NCI-H1417 treated with DMSO at 0.1 percent for 48 hours (cell line): ENCODE measurements at places on chromosomes 3 and 15.

GRCh38 chr15:87827131-87827530 is 429.4 kb downstream of the NTRK3 start:
- DNase-seq, result no peak

DNA sequence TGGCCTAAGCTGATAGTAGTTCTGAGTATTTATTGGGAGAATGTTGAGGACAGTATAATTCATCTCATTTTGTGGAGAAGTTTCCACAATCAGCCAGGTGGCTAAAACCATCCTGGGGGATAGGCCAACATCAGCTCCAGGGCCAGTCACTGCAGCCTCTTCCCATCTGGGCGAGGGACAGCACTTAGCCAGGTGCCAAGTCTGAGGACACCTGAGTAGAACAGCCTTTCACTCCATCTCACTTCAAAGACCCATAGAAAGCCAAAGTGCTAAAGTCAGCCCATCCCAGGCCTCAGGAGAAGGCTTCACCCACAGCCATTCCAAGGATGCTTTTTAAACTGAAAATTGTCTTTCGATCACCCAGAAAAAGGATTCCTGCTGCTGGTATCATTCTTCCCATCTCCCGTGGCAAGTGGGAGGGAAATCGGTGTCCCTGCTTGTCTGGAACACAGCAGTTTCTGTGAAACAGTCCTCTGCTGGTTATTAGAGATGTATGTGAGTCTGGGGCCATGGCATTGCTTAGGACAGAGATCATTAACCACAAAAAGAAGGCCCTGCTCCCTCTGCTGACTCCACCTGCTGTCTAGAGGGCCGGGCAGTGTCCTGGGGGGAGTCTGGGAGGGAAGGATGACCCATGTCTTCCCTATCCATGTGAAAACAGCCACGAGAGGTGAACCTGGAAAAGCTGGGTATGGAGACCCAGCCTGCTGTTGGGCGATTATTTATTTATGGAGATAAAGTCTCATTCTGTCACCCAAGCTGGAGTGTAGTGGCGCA is 9.6 kb downstream of the CALML4 start:
- no peak for DNase-seq

DNA sequence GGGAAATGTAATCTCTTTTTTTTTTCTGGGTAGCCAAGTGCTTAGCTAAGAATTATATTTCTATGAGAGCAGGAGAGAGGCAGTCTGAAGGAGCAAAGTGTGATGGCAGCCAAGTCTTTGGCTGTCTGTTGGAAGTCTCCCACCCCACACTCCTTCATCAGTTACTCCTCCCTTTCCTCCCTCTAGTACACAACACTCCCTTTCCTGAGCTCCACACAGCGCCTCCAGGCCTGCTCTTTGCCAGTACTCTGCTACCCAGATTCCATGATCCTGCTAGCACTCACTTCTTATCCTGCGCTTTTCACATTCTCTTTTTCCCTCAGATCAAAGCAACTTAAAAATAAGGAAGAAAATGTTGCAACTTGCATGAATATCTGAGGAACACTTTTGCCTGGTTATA is 37.4 kb upstream of the SNRK start:
- no peak for DNase-seq

- DNase-seq, result no peak
Observed at GRCh38 chr3:48595526-48596121, 495 bp upstream of the COL7A1 start.

GRCh38 chr15:35545316-35545823 is 595 bp downstream of the DPH6 start:
- DNase-seq, result peak; percentile 50

DNA sequence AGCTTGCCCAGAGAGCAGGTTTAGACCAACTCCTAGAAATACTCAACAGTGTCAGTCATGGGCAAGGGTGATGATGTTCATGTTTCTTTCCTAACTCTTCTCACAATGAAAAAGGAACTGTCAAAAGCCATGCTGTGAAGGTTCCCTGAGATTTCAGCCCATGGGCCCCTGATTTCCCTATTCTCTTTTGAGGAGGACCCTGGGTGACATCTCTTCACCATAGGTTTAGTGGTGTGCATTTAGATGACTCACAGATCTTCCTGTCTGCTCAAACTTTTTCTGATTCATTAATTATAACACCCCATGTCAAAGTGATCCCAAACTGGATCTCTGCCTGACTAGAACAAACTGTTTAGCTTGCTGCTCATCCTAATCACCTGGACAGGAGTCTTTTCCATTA is 108.0 kb downstream of the BBX start:
- no peak for DNase-seq

- DNase-seq, result no peak
Observed at GRCh38 chr3:141354517-141354916, 13.8 kb upstream of the ZBTB38 start.

DNA sequence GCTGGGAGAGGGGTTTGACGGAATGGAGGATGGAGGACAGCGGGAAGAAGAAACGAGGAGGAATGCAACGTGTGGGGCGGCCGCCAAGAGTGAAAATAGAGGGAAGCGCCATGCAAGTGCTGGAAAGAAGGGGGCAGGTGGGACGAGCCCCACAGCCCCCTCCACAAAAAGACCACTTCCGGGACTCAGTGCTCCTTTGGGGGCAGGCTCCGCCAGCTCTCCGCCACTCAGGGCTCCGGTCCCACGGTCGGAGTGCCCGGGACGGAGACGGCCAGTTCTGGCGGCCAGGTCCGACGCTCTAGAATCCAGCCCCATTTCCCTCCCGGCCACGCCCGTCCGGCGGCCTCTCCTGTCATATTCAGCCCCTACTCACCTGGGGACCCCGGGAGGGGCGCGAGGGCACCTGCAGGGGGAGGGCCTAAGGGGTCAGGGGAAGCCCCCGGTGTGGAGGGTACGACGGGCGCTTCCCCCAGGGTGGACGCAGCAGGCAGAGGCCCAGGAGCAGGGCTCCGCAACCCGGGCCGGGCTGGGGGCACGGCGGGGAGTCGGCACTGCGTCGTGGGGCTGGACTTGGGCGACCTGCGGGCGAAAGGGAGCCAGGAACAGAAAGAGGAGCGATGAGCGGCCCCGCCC is 25.5 kb upstream of the CSPG4 start:
- DNase-seq, result no peak

- no peak for DNase-seq
Observed at GRCh38 chr15:25095179-25095578, 140.4 kb downstream of the SNRPN start.

DNA sequence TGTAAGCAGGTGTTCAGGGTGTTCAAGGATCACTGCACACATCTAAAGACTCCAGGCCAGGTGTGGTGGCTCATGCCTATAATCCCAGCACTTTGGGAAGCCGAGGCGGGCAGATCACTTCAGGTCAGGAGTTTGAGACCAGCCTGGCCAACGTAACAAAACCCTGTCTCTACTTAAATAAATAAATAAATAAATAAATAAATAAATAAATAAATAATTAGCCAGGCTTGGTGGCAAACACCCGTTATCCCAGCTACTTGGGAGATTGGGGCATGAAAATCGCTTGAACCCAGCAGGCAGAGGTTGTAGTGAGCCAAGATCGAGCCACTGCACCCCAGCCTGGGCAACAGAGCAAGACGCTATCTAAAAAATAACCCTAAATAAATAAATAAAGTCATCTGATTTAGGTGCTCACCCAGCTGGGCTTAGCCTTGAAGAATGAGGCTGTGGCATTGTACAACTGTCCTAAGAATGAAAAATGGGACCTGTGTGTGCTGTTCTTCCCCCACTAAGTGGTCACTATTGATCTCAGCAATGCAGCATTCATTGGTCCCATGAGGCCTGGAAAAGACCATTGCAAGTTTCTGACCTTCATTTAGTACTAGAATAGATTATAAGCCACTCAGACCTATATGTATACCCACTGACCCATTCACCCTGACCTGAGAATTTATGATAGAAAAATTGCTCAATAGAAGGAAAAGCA is 82.8 kb upstream of the ABHD17C start:
- DNase-seq, result no peak

DNA sequence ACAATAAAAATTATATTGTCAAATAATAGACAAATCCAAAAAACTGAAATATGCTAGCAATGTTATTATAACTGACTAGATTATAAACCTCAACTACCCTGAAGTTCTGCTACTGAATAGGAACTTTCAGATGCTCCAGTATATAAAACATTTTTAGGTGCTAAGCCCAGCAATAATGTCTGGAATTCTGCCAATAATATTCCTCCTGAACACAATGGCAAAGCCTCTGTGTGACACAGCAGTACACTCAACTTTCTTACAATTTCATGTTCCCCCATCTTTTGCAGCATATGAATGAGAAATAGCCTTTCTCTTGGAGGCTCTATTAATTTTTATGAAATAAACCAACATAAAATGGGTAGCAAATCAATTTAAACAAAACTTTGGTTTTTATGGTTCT is 29.5 kb downstream of the ATOSA start:
- no peak for DNase-seq

- DNase-seq, result no peak
Observed at GRCh38 chr3:32143849-32144757, 37.7 kb downstream of the GPD1L start.

DNA sequence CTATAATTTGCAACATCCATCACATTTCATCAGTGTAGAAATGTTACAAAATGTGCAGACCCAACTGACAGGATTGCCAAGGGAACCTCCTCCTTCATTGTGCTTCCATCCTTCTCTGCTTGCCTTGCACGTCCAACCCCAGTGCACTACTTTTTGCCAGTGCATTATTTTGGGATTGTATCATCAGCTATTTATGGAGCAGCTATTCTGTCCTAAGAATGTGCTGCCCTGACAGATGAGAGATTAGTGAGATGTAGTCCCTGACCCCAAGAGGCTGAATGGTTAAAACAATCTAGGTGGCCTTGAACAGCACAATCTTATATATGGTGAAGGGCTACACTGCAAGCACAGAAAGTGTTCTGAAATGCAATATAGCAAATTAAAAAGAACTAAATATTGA is 935.8 kb downstream of the IGSF11 start:
- no peak for DNase-seq

GRCh38 chr3:100954199-100954935 is 38.9 kb downstream of the ABI3BP start:
- DNase-seq, result no peak

GRCh38 chr3:70820397-70820796 is 508.0 kb upstream of the MDFIC2 start:
- no peak for DNase-seq

DNA sequence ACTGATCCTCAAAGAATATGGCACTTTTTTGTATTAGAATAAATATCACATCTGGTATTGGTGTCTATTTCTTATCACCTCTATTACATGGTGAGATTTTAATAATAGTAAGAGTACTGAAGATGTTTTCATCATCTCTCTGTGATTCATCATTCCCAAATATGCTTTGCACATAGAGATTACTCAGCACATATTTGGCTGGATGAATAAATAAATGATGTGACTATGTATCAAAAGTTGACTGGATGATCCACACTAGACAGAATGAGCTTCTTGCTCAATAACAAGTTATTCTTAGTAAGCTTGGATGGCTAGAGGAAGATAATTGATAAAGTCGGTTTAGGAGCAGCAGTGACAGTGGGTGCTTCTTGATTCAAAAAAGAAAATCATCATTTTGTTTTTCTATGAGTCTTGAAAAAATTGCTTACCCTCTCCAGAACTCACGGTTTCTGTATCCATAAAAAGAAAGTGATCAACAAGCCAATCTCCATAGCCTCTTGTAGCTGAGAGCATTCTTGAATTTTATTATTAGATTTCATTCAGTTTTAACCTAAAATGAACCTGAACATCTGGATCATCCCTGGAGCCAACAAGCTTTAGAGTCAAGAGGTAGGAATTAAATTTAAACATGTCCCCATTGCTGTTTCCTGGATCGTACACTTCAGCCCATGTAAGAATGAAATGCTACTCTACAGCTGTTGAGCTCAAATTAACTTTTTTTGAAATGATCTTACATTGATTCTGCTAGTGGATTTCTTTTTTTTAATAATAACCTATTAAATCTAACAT is 104.8 kb upstream of the OSTN start:
- DNase-seq, result no peak

- no peak for DNase-seq
Observed at GRCh38 chr15:66963710-66964109, 101.7 kb upstream of the SMAD3 start.

DNA sequence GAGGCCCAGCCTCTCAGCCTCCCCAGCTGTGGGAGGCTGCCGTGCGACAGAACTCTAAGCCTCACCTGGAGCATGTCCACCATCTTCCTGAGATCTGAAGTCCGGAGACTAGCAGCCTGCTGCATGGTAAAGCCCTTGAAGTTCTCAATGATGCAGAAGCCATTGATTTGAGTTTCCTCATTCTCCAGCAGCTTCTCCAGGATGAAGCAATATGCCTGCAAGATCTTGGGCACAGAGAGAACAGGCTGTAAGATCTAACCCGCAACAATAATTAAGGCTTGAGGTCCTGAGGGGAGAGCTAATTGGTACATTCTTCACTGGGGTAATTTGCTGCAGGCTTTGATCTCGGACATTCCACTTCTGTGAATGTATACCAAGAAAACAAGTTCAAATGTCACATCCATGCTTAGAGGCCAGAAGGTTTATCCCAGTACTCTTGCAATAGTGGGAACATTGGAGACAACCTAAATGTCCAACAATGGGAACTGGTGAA is 9.7 kb downstream of the RLBP1 start:
- DNase-seq, result no peak

- DNase-seq, result no peak
Observed at GRCh38 chr3:133477487-133477886, 77.6 kb downstream of the BFSP2 start.
